ENCODE measurements at places on chromosomes 2 and 18.

DNA sequence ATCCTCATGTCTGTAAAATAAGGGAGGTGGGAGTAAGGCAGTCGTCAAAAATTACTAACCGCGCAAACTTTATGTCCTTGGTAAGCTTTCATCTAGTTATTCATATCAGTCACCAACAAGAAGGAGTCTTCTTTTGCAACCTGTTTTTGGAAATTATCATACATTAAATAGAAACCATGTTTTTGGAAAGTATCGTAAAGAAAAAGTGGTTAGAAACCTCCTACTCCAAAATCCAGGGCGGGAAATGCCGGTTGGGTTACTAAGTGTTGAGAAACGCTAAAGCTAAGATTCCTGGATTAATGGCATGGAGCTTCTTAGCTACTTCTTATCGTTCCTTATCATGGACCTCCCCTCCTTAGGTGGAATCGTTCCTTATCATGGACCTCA lies 778 bp downstream of the BBS5 start:
- DNase-seq: no peak

DNA sequence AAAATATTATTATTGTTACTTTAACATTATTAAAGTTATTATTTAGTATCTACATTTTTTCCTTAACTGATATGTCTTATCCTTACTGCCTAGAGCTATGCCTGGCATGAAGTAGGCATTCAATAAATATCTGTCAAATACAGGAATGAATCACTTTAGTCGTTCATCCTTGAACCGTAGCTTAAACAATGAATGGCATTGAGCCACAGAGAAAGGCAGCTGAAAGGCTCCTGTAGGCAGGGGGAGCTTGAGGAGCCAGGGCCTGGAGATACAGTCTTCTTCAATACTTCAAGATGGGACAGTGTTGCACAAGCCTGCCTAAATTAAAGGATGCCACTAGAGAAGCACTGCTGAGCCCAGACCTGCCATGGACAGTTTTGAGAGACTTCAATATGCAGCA lies 22.5 kb downstream of the CYRIA start:
- DNase-seq: no peak

DNA sequence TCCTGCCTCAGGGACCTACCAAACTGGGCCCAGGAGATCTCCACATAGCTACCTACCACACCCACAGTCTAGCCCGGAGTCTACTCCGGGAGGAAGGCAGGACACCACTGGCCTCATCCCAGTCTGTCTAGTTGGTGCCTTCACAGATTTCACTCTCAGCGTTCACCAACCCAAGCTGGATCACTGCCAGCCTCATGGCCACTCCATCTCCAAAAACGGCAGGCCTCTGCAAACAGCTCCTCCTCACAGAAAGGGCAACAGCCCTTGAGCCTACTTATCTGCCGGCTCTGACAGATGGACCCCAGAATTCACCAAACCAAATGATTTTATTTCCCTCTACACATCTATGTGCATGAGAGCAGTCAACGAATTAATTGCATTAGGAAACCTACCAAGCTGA lies 61.3 kb downstream of the NCKAP5 start:
- no peak for DNase-seq

DNA sequence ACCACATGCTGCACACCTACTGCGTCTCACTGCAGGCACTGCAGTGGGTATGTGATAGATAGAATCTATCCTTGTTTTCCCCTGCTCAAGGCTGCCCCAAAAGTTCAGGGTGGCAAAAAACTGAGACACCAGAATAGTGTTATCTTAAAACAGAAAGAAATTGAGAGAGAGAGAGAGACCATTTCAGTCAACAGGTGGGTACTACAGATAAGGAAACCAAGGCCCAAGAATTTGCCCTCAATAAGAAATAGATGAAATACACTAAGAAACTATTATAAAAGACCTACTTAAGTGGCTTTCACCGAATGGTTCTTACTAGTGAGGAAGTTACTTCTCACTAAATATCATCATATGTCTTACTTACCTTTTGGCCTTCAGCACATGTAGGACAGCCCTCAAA lies 27.9 kb downstream of the EPG5 start:
- DNase-seq: no peak

- no peak for DNase-seq
Observed at GRCh38 chr2:8800821-8801220, 36.6 kb downstream of the KIDINS220 start.

GRCh38 chr2:129779783-129780182 lies 199.7 kb upstream of the RAB6C start:
- DNase-seq: no peak

- no peak for DNase-seq
Observed at GRCh38 chr2:148607566-148607965, 37.0 kb upstream of the EPC2 start.

DNA sequence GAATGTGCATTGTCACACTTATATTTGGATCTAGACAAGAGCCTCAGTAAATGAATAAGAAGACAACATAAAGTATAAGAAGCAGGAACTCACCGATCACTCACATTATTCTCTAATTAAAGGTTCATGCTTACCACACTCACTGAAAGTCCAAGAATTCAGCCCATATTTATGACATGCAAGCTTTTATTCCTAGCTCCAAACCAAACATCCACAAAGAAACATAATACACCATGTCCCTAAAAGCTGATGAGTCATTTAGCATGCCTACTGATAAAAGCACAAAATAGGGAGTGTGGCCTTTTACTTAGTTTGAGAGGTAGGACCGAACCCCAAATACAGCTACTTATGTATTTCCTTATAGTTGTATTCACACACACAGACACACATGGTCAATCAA lies 1094.6 kb upstream of the CDH2 start:
- no peak for DNase-seq

DNA sequence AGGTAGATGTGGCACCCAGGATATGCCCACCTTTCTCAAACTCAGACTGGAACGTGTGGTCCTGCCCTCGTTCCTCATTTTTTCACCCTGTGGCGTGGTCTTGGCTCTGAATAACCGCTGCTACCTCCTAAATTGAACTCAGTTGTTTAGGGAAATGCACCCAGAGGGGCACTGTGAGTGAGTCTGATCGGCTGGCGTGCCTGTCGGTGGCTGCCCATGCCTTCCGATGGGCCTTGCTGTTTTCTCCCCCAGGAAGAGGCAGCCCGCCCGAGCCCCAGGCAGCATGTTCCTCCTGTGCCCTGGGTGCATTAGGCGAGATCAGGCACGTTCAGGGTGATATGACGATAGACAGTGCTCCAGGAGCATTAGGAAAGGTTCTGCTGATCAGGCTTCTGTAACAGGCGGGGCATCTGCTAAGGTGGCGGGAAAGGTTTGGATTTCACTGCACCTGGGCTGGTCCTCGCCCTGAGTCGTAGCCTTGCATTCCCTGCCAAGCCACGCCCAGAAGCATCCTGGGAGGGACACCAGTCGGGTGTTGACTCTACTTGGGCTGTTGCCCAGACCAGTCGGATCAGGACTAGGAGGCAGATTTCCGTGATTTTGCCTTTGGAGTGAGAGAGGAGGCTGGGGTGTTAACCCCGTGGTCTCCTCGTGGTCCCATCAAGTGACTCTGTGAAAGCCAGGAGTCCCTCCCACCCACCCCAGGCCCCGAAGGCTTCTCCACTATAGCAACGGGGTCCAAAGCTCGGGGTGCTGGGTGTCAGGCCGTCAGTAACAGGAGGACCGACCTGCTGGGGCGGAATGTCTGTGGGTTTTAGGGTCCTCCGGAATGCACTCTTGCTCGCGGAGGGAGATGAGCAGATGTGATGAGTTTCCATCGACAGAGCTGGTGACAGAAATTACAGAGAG lies 75.1 kb downstream of the SH3BP4 start:
- DNase-seq: no peak

DNA sequence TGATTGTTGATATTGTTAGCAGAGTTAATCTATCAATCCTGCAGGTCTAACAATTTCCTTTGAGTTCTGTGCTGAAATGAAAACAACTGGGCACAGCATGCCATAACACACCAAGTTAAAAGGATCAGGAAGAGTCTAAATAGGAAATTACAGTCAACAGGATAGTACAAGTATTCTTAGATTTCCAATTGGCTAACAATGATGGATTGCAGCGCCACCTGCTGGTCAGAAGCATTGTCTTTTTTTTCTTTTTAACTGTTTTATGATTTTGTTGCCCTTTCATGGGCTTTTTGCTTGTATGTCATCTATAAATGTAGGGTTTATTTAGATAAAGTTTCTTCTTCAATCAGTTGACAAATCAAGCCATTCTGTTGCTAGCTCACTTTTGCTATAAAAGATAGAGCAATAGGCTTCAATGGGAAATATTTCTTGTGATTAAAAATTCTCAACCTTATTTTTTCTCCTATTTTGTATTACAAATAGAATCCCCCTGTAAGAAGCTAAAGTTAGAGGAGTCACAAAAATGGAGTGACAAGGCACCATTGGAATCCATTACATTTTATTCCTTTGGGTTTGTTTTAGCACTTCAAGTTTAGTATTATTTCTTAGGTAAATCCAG lies 40.8 kb upstream of the RPRM start:
- DNase-seq: peak; percentile 50

GRCh38 chr18:54117853-54118773 lies 106.4 kb downstream of the MBD2 start:
- DNase-seq: no peak

- DNase-seq: no peak
Observed at GRCh38 chr18:57856128-57856527, 53.0 kb upstream of the ATP8B1 start.

DNA sequence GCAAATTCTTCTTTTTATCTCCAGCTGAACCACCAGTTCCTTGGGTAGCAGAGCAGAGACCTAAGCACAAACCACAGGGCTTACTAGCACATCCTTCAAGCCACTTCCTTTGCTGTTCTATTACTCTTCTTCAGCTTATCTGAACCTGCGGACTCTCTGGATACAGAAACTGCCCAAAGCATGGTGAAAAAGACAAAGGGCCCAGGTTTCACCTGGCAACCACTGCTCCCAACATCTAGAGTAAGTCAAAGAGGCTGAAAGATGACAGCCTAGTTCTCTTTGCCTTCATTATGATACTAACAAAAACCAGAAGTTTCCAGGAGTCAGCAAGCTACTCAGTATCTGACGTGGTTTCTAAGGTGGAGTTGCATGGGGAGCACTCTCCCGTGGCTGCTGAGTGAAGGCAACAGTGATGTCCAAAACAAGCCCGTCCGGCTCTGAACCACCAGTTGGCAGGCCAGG lies 43.4 kb downstream of the KANSL3 start:
- DNase-seq: peak; percentile 34

DNA sequence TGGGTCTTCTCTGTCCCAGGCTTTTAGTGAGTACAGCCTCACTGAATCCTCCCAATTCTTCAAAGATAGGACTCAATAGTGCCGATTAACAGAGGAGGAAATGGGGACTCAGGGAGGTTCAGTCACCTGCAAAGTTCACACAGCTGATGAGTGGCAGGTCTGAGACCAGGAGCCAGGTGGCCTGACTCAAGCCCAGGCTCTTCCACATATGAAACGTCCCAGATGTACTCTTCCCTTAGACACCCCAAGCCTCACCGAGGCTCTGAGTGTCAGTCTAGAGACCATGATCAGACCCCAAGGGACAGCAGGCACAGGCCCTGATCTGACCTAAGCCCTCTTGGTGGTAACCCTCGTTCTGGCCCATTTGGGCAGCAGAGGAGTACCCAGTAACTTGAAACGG lies 115.2 kb downstream of the INHBB start:
- DNase-seq: no peak

DNA sequence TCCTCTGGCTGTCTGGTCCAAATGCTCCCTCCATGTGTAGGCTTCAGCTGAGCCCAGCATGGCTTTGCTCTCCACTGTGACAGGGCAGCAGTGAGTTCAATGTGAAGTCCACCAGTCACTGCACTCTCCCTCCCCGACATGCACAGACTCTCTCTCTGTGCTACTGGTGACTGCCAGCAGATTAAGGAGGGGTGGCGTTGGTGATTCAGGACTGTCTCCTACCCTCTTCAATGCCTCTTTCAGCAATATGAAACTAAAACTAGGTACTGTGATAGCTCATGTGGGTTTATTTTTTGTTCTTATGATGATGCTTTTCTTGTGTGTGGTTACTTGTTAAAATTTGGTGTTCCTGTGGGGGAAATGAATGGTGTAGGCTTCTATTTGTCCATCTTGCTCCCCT lies 201.0 kb upstream of the RBMS1 start:
- DNase-seq: no peak

DNA sequence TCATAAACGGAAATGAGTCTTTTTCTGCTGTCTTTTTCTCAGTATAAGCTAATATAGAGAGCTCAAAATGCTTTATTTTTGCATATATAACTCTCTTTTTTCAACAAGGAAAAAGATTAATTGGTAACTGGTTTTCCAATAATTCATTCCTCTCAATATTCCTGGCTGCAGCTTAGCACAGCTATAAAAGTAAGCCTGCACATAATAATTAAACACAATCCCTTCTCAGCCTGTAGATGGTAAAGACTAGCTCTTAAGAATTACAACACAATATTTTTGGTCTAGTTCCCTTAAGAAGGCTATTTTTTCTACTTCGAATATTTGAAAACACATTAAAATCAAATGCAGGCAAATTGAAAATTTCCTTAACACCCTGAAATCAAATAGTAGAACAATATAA lies 258.0 kb downstream of the DOK6 start:
- no peak for DNase-seq

DNA sequence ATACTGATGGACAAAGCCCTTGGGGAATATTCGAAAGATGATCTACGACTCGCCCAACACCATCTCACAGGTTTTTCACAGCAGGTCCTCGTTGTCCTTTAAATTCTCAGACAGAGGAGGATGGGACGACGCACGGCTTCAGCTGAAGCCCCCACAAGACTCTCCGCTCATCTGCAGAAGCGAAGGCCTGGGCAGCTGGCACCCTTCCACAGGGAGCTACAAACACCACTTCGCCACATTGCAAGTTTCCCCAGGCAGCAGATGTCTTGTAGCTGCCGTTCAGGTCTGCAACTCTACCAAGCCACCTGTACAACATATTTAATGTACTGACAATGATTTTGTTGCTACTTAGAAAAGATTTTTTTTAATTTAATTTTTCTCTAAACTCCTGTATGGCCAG lies 642.9 kb downstream of the ZEB2 start:
- DNase-seq: no peak

DNA sequence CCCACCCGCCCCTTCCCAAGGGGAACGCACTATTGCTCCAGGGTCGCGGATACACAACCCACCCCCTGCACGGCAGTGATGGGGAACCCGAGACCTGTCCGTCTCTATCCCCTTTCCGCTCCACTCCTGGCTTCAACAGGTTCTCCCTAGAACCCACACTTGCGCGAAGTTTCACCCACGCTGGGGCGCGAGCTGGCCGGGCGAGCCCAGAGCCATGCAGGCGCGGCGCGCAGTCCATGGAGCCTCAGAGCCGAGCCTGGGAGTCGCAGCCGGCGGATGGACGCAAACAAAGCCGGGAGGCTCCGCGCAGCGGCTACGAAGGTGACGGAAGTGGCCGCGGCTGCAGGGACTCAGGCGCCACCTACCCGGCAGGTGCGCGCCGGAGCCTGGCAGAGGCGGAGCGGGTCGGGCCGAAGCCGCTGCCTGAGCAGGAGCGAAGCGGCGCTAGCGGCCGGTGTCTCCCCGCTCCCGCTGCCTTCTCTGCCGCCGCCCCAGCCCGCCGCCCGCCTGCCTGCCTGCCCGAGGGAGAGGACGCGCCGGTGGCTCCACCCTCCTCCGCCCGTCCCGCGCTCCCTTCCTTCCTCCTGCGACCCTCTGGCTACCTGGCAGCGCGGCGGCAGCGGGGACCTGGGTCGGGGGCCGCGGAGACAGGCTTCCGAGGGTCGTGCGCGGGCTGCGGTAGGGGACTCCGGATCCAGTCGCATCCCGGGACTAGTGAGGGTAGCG lies 14.0 kb downstream of the ALPG start:
- DNase-seq: no peak
